Upper lobe of right lung (tissue), 1 donor: ENCODE measurements at places on chromosomes 4 and X. TPM values are rescaled to one million over a fixed set of nuclear protein-coding genes. Genes with fewer than 3 reads are reported as not detected.

GRCh38 chr4:80125252-80126177 lies 52.5 kb upstream of the ANTXR2 start:
- DNase-seq = no peak

The NAP1L2 gene
- 2.6 TPM for total RNA-seq

DNA sequence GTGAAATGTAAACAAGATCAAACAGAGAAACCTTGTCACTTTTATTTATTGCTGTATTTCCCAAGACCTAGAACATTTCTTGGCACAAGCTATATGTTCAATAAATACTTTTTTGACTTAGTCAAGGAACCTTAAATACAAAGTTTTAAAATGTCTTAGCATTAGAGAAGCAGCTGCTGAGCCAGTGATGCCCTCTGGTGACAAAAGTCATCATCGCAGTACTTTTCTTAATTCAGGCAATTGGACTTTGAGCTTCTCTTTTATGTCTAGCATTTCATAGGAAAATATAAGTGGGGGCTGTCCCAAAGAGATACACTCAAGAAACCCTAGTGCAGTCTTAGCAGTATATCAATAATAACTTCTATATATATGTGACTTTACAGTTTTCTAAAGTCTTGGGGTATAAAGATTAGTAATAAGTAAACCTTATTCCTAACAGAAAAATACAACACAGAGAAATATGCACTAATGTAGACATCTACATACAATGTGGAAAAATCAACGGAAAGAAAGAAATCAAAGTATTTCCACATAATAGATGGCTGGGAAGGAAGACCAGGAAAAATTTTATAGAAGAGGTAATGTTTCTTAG lies 118.4 kb downstream of the DTHD1 start:
- DNase-seq = no peak

GRCh38 chrX:153334654-153335295 lies 822 bp downstream of the ZNF275 start:
- no peak for DNase-seq

DNA sequence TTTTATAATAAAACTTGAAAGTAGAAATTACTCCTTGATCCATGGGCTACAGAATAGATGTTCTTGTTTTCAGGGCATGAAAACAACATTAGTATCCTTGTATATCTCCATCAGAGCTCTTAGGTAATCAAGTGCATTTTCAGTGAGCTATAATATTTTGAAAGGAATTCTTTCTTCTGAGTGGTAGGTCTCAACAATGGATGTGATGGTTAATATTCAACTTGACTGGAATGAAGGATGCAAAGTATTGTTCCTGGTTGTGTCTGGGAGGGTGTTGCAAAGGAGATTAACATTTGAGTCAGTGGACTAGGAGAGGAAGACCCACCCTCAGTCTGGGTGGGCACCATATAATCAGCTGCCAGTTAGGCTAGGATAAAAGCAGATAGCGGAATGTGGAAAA lies 100.1 kb downstream of the LCORL start:
- no peak for DNase-seq

- DNase-seq = no peak
Observed at GRCh38 chr4:88320224-88320779, 35.9 kb upstream of the PPM1K start.

DNA sequence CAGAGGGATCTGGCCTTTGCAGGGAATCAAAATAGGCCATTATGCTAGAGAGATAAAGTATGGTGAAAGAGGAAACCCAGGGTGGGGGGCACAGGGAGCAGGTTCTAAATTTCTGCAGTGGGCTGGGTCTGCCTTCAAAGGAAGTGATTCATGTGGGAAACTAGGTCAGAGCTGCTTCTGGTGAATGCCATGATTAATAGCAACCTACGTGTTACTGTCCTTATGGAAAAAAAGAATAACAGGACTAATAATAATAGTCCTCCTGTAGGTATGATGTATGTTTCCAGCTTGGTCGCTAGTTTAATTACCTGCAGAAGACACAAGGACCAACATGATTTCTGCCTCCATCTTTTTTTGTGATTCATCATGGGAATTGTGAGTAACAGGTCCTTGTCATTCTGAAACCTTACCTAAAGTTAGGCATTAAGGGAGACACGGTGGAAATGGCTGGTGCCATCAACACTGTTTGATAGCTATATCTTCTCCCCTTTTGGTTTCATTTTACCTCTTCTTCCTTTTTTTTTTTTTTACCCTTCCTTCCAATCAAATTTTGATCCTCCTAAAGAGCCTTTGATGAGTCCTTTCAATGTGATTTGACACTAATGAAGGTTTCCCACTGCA lies 180.4 kb downstream of the CPEB2 start:
- DNase-seq = no peak
